Activated CD4-positive, alpha-beta T cell treated with anti-CD3 and anti-CD28 coated beads, Interleukin-2, Interleukin-6, amounts not matched to agents 100 ng/mL and 50 ng/mL, durations not matched to agents 16 hours and 8 hours (primary cell): ENCODE measurements at places on chromosomes 1 and 21.

GRCh38 chr1:201713086-201713810 is 115.7 kb upstream of the IPO9 start:
- no peak for DNase-seq

- peak; percentile 30 for DNase-seq
Observed at GRCh38 chr21:43269440-43269839, 100.6 kb downstream of the CRYAA start.

GRCh38 chr21:46291561-46291960 is 5.4 kb downstream of the YBEY start:
- no peak for DNase-seq

DNA sequence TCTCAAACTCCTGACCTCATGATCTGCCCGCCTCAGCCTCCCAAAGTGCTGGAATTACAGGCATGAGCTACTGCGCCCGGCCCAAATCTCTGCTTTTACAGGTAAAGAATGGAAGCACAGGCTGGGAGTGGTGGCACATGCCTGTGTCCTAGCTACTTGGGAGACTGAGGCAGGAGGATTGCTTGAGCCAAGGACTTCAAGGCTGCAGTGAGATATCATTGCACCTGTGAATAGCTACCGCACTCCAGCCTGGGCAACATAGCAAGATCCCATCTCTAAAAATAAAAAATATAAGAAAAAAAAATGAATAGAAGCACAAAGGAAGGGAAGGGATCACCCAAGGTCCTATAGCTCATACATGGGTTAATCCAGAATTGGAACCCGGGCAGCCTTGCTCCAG is 15.0 kb downstream of the ALPL start:
- no peak for DNase-seq

GRCh38 chr1:194273660-194274059 is 1087.2 kb upstream of the B3GALT2 start:
- DNase-seq, result no peak
